Right lung (tissue), 10 donors: ENCODE measurements at places on chromosomes 11 and 22. TPM values are rescaled to one million over a fixed set of nuclear protein-coding genes. Genes with fewer than 3 reads are reported as not detected.

MRGPRE gene
- not detected for polyA plus RNA-seq

TAF10 gene
- polyA plus RNA-seq, result 60.9 TPM

OR6T1 gene
- not detected for polyA plus RNA-seq

LRRC74B gene
- 0.25 TPM for polyA plus RNA-seq

C11orf42 gene
- polyA plus RNA-seq, result 1.6 TPM

PYGM gene
- 3.9 TPM for polyA plus RNA-seq

TECTA gene
- polyA plus RNA-seq, result 1.9 TPM

SCGB1D2 gene
- polyA plus RNA-seq, result not detected

OR52E8 gene
- not detected for polyA plus RNA-seq

CHRDL2 gene
- polyA plus RNA-seq, result 0.56 TPM

MMP13 gene
- polyA plus RNA-seq, result 0.06 TPM
